ENCODE measurements at places on chromosomes 13 and 19.

DNA sequence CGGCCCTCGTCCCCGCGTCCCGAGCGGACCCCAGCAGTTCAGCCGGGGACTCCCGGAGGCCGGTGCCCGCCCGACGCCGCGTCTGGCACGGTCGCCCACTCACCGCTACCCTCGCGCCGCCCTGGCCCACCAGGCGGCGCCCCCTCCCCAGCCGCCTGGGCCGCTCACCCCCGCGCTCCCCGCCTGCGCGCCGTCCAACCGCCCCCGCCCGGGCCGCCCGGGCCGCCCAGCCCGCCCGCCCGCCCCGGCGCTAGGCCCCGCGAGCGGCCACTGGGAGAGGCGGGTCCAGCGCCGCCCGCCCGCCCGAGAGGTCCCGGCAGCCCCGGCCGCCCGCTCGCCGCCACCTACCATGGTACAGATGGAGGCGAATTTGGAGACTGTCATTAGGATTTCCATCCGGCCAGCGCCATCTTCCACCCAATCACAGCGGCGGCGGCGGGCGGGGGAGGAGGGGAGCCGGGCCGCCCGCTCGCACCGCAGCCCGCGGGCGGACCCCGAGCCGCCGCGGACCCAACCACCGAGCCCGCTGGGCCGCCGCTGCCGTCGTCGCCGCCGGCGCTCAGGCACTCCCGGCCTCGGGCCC lies at the start of gene USP12:
TSS of gene USP12 (minus strand) at position 568 of the 583 bp plus-strand sequence. CDS start at position 396, 172 bp downstream.
- DNase-seq, result no peak

- DNase-seq, result no peak
These were observed 100.5 kb downstream of the DLEU7 start for GRCh38 chr13:50742968-50743367.

DNA sequence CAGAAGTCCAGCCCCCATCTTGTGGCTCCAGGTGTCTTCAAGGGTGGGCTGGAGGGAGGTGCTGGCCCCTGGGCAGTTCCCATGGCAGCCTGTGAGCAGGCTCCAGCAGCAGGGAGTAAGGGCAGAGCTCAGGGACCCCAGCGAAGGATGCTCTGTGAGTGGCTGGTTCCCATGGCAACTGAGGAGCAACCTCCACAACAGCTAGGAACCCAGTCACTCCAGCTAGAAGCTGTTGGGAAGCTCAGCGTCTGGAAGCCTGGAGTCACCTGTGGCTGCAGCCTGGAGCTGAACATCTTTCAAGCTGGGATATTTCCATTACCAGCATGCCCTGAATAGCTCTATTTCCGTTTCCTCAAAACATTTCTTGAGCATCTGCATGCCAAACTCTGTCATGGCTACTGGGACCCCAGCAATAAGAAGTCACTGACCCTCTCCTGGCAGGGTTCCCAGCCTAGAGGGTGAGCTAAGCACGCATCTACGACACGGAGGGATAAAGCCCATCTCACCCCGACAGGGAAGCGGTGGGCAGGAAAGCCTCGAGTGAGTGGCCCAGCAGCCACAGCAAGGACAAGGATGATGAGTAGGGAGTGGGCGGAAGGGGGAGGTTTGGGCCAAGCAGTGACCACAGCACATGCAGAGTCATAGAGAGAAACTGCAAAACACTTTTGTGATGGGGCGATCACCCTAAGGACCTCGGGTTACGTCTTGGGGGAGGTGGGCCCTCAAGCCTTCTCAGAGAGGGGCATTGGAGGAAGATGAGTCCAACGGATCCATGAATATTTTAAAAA lies 52.6 kb downstream of the ALOX5AP start:
- no peak for DNase-seq

- no peak for DNase-seq
These were observed 892 bp downstream of the TRIR start for GRCh38 chr19:12733369-12734214.

DNA sequence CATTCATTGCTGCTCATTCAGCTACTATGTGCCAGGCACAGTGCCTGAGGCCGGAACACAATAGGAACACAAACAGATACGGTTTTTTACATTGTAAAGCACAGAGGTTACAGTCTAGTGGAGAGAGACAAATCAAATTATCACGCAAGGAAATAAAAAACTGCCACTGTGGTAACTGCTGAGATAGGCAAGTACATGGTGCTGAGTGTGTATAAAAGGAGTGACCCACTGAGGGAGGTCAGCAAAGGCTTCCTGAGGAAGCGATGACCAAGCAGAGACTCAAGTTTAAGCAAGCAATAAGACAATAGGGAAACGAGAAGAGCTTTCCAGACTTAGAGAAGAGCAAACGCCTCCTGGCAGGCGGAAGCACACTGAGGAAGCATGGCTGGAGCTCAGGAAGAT lies 56.4 kb downstream of the NUFIP1 start:
- no peak for DNase-seq

DNA sequence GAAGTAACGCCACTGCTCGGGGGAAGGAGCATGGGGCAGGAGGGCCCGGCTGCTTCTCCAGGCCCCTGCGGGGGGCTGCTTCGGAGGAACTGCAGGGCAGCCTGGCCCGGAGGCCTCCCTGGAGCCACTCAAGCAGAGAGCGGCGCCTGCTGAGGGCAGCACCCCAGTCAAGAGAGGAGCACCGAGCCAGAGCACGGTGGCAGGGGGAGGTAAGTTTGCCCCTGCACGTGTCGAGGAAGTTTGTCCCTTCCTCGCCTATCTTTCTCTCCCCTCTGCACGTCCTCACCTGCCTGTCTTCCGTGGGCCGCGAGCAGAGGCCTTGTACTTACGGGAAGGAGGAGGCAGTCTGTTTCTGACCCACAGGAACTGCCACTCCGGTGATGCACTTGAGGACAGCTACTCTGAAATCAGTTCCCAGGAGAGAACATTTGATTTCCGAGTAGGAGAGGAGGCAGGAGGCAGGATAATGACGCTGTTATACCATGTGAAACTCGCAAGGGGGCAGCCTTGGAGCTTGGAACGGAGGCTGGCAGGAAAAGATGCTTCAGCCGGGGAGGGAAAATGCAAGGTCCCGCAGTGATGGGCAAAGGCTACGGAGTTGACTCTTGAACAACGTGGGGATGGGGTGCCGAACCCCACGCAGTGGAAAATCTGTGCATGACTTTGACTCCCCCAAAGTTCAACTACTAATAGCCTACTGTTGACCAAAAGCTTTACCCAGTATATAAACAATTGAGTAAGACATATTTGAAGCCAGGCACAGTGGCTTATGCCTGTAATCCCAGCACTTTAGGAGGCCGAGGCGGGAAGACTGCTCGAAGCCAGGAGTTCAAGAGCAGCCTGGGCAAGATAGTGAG lies 5.0 kb downstream of the FFAR1 start:
- no peak for DNase-seq

DNA sequence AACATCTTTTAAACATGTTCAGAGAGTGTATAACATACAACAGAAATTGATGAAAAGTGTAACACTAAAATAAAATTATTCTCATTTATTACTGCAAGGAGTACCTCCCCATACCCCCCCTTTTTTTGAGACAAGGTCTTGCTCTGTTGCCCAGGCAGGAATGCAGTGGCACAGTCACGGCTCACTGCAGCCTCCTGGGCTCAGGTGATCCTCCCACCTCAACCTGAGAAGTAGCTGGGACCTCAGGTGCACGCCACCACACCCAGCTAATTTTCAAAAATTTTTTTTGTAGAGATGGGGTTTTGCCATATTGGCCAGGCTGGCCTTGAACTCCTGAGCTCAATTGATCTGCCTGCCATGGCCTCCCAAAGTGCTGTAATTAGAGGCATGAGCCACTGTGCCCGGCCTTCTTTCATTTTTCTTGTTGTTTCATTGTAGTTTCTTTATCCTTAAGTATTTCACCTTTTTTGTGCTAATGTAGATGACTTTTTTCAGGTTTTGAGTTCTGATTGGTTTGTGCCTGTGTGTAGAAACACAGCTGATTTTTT lies 28.3 kb downstream of the GATAD2A start:
- DNase-seq, result no peak
